Stimulated activated CD8-positive, alpha-beta memory T cell treated with anti-CD3 and anti-CD28 coated beads, Interleukin-2, amount 100 ng/mL, for 1 hour (primary cell): ENCODE measurements at places on chromosomes 6 and 20.
A peak's percentile ranks its signal among the peaks of the same experiment; 100 is the strongest.

GRCh38 chr6:56863366-56863765 lies 91.5 kb upstream of the BEND6 start:
- DNase-seq: no peak

- DNase-seq: no peak
Measured at GRCh38 chr6:41679696-41680095, 41.4 kb downstream of the MDFI start.

- DNase-seq: no peak
Measured at GRCh38 chr6:33747823-33748222, 1.1 kb upstream of the IP6K3 start.

- DNase-seq: peak; percentile 34
Measured at GRCh38 chr6:139135578-139136545, 982 bp downstream of the HECA start.

DNA sequence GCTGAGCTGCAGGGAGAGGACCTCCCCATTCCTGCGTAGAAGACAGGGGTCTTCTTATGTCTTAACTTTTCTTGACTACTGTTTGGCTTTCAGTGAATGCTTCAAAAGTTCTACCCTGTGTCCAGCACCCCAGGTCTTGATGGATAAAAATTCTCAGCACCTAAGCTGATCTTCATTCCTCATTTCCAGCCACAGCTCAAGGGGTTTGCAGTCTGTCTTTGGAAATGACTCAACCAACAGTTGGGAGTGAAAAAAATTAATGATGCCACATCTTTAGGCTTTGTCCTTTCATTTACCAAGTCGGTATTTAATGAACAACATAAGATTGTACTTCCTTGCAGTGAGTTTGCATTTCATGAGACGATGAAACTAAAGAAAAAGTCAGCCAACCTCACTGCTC lies 40.3 kb downstream of the PRDM1 start:
- DNase-seq: no peak

DNA sequence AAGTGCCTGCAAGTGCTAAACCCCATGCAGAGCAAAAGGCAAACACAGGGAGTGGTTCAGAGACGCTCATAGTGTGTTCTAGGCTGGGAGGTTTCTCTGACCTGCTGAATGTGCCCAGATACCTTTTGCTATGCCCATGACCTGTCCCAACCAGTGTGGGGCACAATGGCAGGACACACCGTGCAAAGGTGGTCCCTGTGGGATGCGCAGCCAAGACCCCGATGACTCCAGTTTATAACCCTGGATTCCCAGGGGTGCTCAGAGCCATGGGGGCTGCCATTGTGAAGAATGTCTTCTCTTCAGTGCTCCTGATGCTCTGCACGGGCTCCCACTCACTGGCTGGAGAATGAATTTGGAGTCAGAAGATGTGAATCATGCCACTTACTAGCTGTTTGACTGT lies 2.2 kb upstream of the NINL start:
- DNase-seq: no peak

GRCh38 chr6:131909408-131910218 lies 41.6 kb downstream of the CCN2 start:
- DNase-seq: peak; percentile 23

- DNase-seq: no peak
Measured at GRCh38 chr20:36499723-36500501, 41.4 kb upstream of the MYL9 start.

DNA sequence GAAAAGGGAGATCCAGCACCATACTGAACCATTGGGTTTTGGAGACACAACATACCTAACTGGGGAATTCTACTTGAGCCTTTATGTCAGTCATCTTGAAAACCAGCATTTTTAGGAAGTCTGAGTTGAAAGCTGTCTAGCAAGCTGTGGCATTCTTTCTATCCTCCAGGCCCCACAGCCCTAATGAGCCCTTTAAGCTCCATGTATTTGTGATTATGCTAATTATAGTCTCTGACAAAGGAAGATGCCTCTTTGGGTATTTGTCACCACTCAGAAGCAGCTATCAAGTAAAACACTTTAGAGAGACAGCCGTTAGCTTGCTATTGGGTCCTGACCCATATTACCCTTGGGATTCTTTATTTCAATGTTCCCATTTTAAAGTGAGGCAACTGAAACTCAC lies 159.5 kb upstream of the MANEA start:
- DNase-seq: no peak

DNA sequence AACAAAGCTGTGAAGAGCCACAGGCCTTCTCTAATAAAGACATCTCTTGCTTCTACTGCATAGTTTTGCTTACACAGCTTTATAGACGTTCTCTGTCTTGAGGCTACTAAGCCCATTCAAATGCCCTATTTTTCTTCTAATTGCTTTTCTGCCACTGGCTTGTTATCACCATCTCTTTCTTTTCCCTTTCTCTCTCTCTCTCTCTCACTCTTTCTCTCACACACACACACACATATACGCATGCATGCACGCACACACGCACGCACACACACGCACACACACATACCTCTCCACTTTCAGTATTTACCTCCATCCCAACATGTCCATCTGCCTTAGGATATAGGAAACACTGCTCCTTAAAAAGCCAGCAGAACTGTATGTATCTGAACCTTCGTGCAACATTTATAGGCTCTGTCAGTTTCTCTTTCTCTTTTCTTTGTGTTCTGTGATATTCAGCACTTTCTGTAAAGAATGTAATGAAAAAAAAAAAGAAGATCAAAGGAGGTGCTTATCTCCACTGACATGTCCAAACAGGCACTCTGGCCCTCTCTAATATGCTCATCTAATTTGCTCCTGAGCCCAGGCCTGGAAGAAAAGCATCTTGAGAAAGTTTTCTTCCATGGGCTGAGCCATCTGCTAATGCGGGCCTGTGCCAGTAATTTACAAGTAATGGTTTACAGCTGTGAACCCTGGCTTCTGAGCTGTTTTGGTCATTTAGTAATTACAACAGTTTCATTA lies 1046.7 kb upstream of the MAP3K7 start:
- DNase-seq: no peak

DNA sequence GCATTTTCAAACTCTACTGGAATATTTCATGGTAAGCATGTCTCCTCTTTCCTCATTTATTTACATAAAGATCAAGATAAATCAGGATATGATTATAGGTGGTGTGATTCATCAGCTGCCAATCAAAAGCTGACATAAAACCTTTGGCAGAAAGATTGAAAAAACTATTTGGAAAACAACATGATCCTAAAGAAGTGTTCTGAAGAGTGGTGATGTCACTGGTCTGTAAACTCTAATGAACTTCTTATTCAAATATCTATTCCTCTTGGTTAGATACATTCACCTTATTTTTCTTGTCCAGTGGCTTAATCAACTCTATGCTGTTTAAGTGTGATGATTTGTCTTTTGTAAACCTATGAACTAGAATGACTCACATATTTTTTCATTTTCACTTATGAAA lies 535.5 kb upstream of the CITED2 start:
- DNase-seq: no peak

- DNase-seq: no peak
Measured at GRCh38 chr6:139760128-139760527, 385.7 kb upstream of the CITED2 start.

DNA sequence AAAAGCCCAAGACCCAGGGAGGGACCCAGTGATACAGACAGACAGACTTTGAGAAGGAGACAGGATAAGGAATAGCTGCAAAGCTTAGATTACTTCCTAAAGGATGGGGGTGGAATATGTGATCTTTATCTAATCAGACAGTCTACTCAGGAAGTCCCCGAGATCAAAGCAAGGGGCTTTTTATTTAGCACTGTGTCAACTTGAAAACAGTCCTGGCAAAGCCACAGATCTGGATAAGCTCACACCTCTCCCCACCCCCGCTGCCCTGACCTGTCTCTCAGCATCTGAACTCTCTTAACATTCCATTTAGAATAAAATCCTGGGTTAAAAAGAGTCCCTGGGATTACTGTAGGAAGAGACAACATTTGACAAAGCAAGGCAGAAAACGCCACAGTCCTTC lies 101.5 kb downstream of the ISM1 start:
- DNase-seq: no peak

- no peak for DNase-seq
Measured at GRCh38 chr20:36126836-36127527, 27.6 kb upstream of the EPB41L1 start.

DNA sequence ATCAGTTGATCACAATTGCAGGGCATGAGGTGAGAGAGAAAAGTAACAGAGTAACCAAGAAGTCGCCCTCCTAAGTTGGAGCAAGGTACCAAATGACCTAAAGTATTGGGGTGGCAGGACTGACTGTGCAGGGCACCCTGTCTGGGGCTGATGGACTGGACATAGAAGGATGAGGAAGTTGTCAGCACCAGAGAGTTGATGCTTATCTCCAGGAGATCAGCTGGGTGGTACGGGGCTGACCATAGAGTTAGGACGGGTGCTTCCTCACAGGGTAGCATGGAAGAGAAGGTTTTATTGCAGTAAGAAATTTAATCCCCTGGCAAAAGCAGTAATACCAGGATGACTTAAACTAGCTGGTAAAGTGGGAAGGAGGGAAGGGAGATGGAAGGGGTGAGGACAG lies 66.7 kb downstream of the TMEM170B start:
- no peak for DNase-seq
